ENCODE measurements at places on chromosomes 7 and 10.

DNA sequence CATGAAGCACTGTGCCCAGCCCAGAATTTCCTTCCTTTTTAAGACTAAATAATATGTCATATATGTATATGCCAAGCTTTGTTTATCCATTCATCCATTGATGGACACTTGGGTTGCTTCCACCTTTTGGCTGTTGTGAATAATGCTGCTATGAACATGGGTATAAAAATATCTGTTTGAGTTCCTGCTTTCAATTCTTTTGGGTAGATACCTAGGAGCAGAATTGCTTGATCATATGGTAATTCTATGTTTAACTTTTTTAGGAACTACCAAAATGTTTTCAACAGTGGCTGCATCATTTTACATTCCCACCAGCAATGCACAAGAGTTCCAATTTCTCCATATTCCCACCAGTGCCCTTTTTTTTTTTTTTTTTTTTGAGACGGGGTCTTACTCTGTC, 13.2 kb upstream of the PLAU start:
- DNase-seq, result no peak

DNA sequence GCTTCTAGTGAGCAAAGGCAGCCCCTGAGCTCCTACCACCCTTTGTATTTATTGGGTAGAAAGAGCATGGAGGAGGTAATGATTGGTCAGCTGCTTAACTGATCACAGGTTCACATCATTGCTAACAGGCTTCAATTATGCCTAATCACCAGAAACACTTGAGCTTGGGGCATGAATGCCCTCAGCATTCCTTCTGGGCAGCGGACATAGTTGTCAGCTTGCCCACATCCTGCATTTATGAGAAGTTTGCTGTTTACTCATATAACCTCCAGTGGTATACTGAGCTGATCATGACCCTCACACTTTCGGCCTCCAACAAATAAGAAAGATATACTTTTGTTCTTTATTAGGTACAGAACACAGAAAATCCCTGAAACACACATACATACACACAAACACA, 140.3 kb upstream of the ODAD2 start:
- DNase-seq, result no peak

- no peak for DNase-seq
Measured at GRCh38 chr7:25314731-25315267, 86.5 kb upstream of the NPVF start.

DNA sequence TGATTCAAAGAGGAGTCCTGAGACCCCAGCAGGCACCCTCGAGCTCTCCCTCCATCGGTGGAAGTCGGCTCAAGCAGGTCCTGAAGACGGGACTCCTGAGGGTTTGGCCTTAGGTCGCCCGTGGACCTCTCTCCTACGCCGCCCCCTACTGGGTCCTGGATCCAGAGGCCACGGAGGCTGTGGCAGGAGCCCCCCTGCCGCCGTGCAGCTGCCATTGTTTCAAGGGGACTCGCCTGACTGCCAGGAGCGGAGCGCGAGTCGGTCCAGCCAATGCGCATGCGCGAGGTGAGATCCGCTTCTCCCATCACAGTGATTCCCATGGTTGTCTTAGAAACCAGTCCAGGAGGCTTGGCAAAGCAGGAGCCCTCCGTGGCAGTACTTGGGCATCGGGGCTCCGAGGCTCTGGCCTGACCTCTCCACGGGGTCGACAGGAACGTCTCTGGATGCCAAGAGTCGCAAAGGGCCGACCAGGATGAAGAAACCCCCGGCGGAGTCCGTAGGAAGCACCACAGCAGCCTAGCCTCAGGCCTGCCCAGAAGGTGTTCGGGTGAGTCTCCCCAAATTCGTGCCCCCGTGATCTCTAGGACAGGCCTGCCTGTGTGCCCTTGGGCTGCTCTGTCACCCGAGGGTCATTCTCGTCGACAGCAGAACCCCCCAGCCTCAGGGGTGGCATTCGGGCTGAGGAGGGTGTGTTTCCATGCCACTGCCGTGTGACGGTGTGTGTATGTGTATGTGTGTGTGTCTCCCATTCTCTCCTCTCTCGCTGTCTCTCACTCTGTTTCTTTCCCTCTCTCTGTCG, 322.3 kb downstream of the ZNF716 start:
- no peak for DNase-seq

DNA sequence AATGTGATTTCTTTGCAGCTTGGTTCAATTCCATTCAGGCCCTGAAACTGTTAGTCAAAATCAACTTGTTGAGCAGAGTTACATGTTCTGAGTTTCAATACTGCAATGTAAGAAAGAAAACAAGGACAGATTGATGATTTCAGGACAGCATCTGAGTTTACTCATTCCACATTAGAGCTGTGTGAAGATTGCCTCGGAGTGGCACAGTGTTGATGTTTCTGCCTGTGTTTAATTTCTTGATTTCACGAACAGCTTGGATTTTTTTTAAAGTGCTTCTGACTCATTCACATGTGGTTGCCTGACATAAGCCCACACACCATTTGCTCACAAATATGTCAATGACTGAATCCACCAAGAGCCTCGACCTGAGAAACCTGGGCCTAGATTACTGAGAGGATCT, 101.2 kb upstream of the PARD3 start:
- DNase-seq, result no peak

GRCh38 chr7:36280840-36281812, 108.5 kb upstream of the ANLN start:
- no peak for DNase-seq

GRCh38 chr7:90173127-90173844, 19.0 kb downstream of the STEAP1 start:
- no peak for DNase-seq

DNA sequence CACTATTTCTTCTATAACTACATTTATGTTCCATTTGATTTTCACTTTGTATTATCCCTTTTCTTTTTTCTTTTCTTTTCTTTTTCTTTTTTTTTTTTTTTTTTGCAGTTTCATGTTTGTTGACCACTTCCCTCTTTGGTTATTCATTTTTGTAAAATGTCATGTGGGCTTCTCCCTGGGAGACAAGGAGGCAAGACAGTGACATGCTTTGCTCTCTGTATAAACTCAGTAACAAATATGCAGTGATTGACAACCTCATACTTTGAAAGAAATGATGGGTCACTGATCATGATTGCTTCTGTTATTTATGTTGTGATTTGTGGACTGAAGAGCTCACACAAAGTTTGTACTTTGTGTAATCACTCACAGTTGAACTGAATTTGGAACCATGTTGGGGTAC, 90.2 kb upstream of the ABI1 start:
- DNase-seq, result no peak

- no peak for DNase-seq
Measured at GRCh38 chr7:135731-136645, 56.4 kb upstream of the FAM20C start.

DNA sequence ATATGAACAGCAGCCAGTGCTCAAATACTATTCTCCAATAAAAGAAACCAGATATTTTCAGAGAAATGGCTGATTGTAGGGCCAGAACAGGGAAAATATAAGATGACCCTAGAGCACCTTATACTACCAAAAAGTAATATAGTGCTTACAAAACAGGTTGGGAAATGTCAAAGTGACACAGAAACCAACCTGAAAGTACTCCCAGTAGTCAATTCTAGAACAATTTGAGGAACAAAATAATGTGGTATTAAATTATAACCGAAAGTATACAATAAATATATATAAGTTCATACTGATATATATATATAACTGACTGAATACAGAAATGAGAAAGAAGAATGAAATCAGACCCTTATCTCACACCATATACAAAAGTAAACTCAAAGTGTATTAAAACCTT, 657.2 kb upstream of the PHF14 start:
- DNase-seq, result no peak

DNA sequence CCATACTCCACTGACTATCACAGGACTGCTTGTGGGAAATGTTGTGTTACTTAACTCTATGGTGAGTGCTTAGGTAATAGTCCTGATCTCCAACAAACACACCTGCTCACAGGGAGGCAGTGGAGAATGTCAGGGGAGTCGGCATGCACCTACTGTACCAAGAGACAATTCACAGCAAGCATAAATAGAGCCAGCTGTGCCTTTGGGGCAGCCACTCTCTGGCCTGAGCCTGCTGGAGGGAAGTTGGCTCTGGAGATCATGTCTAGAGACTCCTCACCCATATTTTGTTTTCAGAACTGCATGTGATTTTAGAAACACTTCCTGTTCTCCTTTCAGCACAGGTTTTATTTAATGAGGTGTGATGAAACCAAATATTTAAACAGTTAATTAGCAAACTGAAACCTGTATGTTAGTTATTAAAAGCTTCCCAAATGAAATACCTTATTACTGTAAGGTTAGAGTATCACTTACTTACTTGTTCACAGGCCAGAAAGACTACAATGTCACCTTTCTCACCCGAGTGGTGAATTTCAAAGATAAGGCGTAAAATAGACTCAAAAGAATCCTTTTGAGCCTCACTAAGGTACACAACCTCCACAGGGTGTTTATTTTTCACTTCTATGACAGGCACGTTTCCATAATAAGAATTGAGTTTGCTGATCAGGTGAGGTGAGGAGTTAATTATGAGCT, 21.8 kb downstream of the DHX32 start:
- no peak for DNase-seq

DNA sequence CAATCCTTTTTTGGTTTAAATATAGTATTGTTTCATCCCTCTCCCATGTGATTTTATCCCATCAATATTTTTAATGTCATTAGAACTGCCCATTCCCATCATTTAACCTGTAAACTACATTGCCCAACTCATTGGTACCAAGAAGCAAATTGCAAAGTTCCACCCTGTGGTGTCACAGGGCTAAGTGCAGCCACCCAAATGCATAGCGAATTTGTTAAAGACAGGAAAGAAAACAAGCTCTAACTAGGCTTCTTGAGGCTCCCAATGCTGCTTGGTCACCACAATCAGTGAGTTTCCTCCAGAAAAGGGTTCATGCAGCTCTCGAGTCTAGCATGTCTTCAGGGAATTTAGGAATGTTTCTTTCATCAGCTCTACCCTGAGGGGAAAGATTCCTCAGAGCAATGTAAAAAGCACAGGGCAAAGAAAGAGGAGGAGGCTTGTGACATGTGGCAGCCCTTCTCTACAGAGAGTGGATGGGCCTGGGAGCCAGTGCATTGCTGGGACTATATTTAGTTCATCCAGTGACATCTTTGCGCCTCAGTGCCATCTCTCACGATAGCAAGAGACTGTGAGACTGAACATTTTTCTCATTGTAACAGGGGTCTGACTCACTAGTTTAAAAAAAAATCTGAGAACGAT, 58.1 kb downstream of the CAV1 start:
- DNase-seq, result no peak

- no peak for DNase-seq
Measured at GRCh38 chr10:121613456-121613855, 15.2 kb upstream of the FGFR2 start.

DNA sequence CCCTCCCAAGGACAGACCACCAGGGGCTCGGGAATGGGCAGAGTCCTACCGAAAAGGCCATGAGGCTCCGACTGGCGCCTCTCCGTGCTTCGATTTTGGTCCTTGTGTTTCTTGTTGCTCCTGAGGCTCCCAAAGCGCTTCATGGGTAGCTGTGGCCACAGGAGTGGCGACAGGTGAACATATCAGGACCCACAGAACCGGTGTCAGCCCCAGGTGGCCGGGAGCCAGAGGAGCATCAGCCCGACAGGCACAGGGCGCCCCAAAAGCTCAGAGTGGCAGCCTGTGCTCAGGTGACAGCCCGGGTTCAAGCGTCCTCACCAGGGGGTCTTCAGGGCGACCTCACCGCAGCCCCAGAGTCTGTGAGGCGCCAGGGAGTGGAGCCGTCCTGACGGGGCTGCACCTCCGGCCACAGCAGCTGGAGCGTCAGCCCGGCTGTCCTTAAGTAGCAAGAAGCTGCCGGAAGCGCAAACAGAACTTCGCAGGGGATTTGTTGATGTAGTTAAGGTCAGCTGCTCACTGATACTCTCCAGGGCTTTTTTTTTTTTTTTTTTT, 141.0 kb downstream of the PRKAG2 start:
- DNase-seq, result no peak

DNA sequence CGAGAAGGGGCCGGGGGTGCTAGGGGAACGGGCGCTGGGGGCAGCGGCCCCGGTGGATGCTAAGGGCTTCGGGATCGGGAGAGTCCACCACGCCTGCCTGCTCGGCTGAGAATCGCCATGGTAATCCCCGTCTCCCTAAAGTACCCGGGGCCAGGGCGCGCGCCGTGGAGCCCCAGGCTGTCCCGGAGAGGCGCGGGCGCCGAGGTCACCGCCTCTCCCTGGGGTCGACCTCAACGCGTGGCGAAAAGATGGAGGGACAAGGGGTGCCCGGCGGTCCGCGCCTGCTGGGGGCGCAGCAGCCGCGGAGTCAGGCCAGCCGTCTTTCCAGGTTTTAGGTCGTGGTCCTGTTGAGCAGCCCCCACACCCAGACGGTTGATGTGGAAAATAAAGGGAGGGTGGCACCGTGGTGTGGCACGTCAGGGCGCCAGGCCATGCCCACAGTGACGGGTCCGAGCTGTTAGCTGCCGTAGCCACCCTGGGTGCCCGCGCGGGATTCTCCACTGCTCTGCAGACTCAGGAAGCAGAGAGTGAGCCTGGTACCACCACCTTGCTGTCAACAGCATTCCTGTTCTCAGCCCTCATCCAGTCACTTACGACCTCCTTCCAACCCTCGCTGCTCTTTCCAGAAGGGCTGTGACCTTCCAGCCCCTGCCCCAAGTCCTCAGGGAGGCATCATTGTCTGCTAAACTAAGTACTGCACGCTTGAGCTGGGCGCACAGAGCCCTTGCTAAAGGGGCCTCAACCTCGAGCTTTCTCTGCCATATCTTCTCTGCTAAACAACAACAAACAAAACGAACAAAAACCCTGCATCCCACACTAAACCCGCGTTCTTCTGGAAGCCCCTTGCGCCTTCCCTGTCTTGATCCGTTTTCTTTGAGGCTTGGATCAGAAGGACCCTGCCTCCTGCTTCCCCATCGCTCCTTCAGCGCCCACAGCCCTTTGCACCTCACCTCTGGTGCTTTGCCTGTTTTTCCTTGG, 666 bp downstream of the SMKR1 start:
- peak; percentile 35 for DNase-seq

GRCh38 chr10:22683140-22683389, 31.3 kb downstream of the PIP4K2A start:
- no peak for DNase-seq

GRCh38 chr10:80917636-80918035, 379.9 kb downstream of the SH2D4B start:
- no peak for DNase-seq

- no peak for DNase-seq
Measured at GRCh38 chr10:29713450-29713849, 78.7 kb upstream of the SVIL start.

DNA sequence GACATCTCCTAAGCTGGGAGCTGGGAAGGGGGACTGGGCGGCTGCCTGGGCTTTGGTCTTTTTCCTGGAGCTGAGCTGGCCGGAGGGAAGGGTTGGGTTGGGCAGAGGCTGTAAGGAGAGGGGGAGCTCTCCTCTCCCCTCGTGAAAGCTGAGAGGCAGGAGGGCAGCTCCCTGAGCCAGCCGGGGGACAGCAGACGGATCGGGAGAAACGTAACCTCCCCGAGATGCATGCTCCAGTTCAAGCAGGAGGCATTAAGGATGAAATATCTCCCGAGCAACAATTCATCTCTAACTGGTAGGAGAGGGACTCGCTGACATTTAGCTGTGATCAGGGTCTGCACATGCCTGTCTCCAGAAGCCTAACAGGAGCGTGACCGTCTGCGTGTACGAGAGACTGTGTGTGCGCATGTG, 19.9 kb upstream of the LBX1 start:
- no peak for DNase-seq
